ENCODE measurements at places on chromosomes 6 and 20. TPM values are rescaled to one million over a fixed set of nuclear protein-coding genes. Genes with fewer than 3 reads are reported as not detected.

Gene DDO
- 0.44 TPM for total RNA-seq

GRCh38 chr20:25030649-25031207 is 27.2 kb downstream of the ACSS1 start:
- peaks cover 50% of the 10 kb centered on the region for H3K4me1 ChIP-seq
- DNase-seq, result no peak
- peak overlapping the region; percentile 85 for H3K27ac ChIP-seq
- no peaks in the 10 kb centered on the region for H3K27me3 ChIP-seq

GRCh38 chr20:19932170-19932667 is 84.9 kb upstream of the NAA20 start:
- peaks cover 5% of the 10 kb centered on the region for H3K36me3 ChIP-seq
- DNase-seq, result no peak
- H3K4me3 ChIP-seq, result no peak overlapping the region

DNA sequence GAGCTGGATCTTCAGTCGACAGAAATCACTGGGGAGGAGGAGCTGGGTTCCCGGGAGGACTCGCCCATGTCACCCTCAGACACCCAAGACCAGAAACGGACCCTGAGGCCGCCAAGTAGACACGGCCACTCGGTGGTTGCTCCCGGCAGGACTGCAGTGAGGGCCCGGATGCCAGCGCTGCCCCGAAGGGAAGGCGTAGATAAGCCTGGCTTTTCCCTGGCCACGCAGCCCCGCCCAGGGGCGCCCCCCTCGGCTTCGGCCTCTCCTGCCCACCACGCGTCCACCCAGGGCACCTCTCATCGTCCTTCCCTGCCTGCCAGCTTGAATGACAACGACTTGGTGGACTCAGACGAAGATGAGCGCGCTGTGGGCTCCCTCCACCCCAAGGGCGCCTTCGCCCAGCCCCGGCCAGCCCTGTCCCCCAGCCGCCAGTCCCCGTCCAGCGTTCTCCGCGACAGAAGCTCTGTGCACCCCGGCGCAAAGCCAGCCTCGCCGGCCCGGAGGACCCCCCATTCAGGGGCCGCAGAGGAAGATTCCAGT is 63.0 kb downstream of the FNDC1 start:
- H3K27me3 ChIP-seq, result peaks cover 26% of the 10 kb centered on the region
- H3K4me3 ChIP-seq, result no peak overlapping the region
- no peak overlapping the region for H3K27ac ChIP-seq
- peaks cover 4% of the 10 kb centered on the region for H3K36me3 ChIP-seq

Gene NUP153
- total RNA-seq, result 45.4 TPM

DNA sequence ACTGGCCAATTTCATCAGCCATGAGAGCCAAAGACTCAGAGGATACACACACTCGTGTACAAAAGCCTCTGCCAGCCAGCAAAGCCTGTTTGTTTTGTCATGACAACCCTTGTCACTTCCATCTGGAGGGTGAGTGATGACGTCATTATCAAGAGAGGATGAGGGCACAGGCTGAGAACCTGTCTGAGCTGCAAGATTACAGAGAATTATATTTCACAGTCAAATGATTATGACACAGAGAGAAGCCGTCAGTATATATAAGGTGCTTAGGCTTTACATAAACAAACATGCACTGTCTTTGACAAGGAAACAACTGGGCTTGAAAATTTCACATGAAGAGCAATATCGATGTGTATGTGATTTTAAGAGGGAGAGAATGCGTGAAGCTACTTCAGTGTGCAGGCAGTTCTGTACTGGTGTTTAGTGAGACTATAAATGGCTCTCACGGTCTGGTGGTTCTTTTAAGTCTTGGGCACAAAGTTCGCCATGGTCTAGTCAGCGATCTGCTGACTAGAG is 36.5 kb upstream of the BCLAF1 start:
- no peak overlapping the region for H3K4me3 ChIP-seq
- peak; percentile 82 for DNase-seq
- H3K27ac ChIP-seq, result peak overlapping the region; percentile 40
- H3K4me1 ChIP-seq, result peaks cover 17% of the 10 kb centered on the region
- no peaks in the 10 kb centered on the region for H3K27me3 ChIP-seq

GRCh38 chr20:37223053-37223452 is 38.6 kb downstream of the GHRH start:
- no peak overlapping the region for H3K4me3 ChIP-seq
- H3K36me3 ChIP-seq, result peaks cover 32% of the 10 kb centered on the region
- no peaks in the 10 kb centered on the region for H3K27me3 ChIP-seq
- DNase-seq, result no peak

- no peaks in the 10 kb centered on the region for H3K36me3 ChIP-seq
- no peaks in the 10 kb centered on the region for H3K27me3 ChIP-seq
- no peak for DNase-seq
- H3K27ac ChIP-seq, result no peak overlapping the region
- no peaks in the 10 kb centered on the region for H3K4me1 ChIP-seq
Measured at GRCh38 chr20:19648024-19648423, 110.0 kb upstream of the RIN2 start.

DNA sequence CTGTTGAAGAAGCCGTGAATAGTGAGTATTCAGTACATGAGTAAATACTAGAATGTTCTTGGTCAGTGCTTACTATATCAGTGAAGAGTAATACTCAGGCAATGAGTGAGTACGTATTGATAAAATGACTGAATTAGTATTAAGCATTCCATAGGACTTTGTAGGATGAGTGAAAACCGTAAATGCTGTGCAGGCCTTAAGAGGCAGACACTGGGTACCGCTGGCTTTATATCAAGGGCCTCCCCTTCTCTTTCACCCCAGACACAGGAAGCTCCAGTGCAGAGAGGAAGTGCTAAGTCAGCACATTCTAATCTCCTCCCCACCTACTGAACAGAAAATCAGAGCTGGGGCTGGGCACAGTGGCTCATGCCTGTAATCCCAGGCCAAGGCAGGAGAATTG is 24.2 kb downstream of the POFUT1 start:
- no peaks in the 10 kb centered on the region for H3K4me1 ChIP-seq
- no peak overlapping the region for H3K4me3 ChIP-seq
- peaks cover 72% of the 10 kb centered on the region for H3K36me3 ChIP-seq
- no peak for DNase-seq
- no peaks in the 10 kb centered on the region for H3K27me3 ChIP-seq
